Tracheal epithelial cell (primary cell): ENCODE measurements at places on chromosomes 16 and 17. TPM values are rescaled to one million over a fixed set of nuclear protein-coding genes. Genes with fewer than 3 reads are reported as not detected.

OR1F1 gene
- total RNA-seq, result not detected in 2 replicates

USP6 gene
- not detected in 2 replicates for total RNA-seq

HBM gene
- not detected in 2 replicates for total RNA-seq

CD300A gene
- total RNA-seq, result not detected in 2 replicates

HSD17B1 gene
- 8.5 and 19.5 TPM in 2 replicates for total RNA-seq

SLC5A11 gene
- total RNA-seq, result not detected in 2 replicates

TMEM88 gene
- 0.43 and 0.96 TPM in 2 replicates for total RNA-seq

RNF43 gene
- 4.6 and 6.0 TPM in 2 replicates for total RNA-seq

ACACA gene
- 51.8 and 68.6 TPM in 2 replicates for total RNA-seq

RPH3AL gene
- 6.5 and 9.6 TPM in 2 replicates for total RNA-seq

SKAP1 gene
- 2.2 TPM in 1 of 2 replicates, not detected in the other for total RNA-seq

HEATR9 gene
- not detected in 2 replicates for total RNA-seq

PRSS33 gene
- total RNA-seq, result not detected in 2 replicates

HSD17B2 gene
- total RNA-seq, result 27.5 and 105 TPM in 2 replicates

KCTD19 gene
- not detected in 2 replicates for total RNA-seq

GDPD3 gene
- 1.9 and 5.1 TPM in 2 replicates for total RNA-seq

SPECC1 gene
- total RNA-seq, result 68.2 and 69.6 TPM in 2 replicates

KRTAP4-5 gene
- total RNA-seq, result not detected in 2 replicates

ATAD5 gene
- total RNA-seq, result 0.43 and 0.96 TPM in 2 replicates

PRAC1 gene
- not detected in 2 replicates for total RNA-seq

PPL gene
- total RNA-seq, result 88.0 and 150 TPM in 2 replicates

TP53TG3C gene
- under 0.01 TPM in 1 of 2 replicates, not detected in the other for total RNA-seq

KRT36 gene
- total RNA-seq, result not detected in 2 replicates

SEPTIN12 gene
- not detected in 2 replicates for total RNA-seq

ERAL1 gene
- 35.9 and 39.2 TPM in 2 replicates for total RNA-seq

GOSR1 gene
- 18.5 and 27.5 TPM in 2 replicates for total RNA-seq
